Right atrium auricular region (tissue), 2 donors: ENCODE measurements at places on chromosomes 5 and 9. TPM values are rescaled to one million over a fixed set of nuclear protein-coding genes. Genes with fewer than 3 reads are reported as not detected.

SLC36A2 gene
- not detected for total RNA-seq

GRCh38 chr9:19074836-19075235, 25.6 kb downstream of the RRAGA start:
- no peaks in the 10 kb centered on the region for H3K4me1 ChIP-seq
- H3K36me3 ChIP-seq, result peaks cover 41% of the 10 kb centered on the region
- H3K27me3 ChIP-seq, result no peaks in the 10 kb centered on the region
- H3K4me3 ChIP-seq, result no peak overlapping the region
- no peak for DNase-seq

GRCh38 chr5:172885597-172886340, 51.7 kb downstream of the ERGIC1 start:
- H3K27ac ChIP-seq, result no peak overlapping the region
- H3K36me3 ChIP-seq, result peaks cover 17% of the 10 kb centered on the region
- H3K4me3 ChIP-seq, result no peak overlapping the region
- H3K4me1 ChIP-seq, result peaks cover 37% of the 10 kb centered on the region
- DNase-seq, result no peak
- H3K27me3 ChIP-seq, result no peaks in the 10 kb centered on the region

DNA sequence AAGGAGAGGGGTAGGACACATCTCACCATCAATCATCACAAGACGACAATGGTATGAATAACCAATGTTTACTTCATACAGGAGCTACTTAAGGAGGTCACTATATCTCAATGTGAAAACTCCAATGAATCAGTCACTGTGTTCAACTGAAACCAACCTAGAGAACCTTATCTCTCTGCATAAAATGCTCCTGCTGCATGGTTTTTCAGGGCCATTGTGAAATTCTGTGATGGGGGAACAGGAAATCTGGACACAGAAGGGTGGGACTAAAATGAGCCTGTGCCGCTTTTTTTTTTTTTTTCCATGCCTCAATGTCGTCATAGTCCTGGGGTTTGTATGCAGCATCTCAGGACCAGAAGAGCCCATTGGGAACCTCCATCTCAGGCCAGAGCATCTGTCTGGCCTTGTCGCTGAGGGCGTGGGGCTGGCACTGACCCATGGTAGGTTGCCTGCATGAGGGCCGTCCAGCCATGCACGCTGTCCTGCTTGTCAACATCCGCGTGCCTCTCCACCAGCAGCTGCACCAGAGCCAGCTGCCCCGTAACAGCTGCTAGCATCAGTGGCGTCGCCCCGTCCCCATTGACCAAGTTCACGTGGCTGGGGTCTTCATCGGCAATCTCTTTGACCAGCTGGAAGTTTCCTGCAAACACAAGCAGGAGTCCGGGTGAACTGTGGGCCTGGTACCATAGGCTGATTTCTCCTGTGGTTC, 12.7 kb downstream of the ANKS6 start:
- H3K4me3 ChIP-seq, result no peak overlapping the region
- no peaks in the 10 kb centered on the region for H3K4me1 ChIP-seq
- H3K36me3 ChIP-seq, result peaks cover 18% of the 10 kb centered on the region
- no peak overlapping the region for H3K27ac ChIP-seq

GRCh38 chr5:8396246-8396645, 527.3 kb downstream of the MTRR start:
- H3K4me3 ChIP-seq, result no peak overlapping the region
- no peak overlapping the region for H3K27ac ChIP-seq
- H3K4me1 ChIP-seq, result no peaks in the 10 kb centered on the region
